Stimulated activated CD4-positive, alpha-beta T cell treated with anti-CD3 and anti-CD28 coated beads, Interleukin-2, amount 100 ng/mL, for 24 hours (primary cell): ENCODE measurements at places on chromosomes 12 and 14.

DNA sequence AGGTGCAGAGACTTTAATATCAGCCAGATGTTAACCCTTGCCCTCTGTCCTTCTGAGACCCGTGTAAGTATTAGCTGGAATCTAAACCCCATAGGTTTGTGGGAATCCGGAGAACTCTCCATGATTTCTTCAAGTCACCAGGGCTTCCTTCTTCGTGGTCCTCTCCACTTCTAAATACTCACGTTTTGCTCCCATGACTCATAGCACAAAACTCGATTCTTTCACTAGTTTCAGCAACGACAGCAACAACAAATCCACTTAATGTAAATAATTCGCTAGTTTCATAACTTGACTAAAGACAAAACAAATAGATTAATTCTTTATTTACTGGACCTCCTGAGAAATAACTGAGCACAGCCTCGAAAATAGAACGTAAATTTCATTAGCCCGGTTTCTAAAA, 4.4 kb upstream of the CLEC2A start:
- DNase-seq, result no peak

DNA sequence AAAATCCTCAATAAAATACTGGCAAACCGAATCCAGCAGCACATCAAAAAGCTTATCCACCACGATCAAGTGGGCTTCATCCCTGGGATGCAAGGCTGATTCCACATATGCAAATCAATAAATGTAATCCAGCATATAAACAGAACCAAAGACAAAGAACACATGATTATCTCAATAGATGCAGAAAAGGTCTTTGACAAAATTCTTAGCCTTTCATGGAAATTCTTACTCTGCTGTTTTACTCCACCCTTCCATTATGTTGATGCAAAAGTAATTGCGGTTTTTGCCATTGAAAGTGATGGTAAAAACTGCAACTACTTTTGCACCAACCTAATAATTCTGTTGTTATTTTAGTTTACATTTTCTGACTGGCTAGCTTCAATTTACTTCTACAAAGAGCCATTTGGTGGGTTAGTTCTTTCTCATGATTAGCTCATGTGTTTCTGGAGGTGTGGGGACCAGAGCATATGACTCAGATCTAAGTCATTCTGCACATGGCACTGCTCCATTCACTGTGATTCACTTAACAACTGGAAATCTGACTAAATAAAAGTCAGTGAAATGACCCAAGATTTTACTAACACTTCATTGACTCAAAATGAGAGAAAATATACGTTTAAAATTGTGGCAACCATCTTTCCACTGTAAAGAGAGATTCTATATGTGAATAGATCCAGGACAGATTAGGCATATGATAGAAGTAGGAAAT, 99.9 kb downstream of the TMTC3 start:
- DNase-seq, result peak; percentile 4

DNA sequence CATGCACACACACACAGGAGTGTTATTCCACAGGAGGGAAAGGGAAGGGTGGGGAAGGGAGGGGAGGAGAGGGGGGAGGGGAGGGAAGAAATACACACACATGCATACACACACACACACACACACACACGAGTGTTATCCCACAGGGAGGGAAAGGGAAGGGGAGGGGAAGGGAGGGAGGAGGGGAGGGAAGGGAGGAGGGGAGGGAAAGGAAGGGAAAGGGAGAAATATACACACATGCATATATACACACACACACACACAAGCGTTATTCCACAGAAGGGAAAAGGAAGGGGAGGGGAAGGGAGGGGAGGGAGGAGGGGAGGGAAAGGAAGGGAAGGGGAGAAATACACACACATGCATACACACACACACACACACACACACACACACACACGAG, 19.6 kb upstream of the FBRSL1 start:
- DNase-seq, result no peak

DNA sequence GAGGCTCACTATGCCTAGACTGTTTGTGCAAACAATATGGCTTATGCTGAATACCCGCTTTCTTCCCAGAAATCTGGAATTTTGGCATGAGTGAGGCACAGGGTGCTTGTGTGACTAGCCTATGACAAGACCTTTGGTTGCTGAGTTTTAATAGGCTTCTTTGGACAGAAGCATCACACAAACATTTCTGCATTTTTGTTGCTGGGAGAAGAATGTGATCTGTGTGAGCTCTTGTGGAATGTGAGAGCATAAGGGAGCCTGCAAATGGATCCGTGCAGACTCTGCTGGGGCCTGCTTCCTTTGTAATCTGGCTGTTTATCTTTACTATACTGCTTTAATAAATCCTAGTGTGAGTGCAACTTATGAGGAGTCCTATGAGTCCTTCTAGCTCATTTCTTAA, 83.0 kb upstream of the ZDHHC17 start:
- no peak for DNase-seq

DNA sequence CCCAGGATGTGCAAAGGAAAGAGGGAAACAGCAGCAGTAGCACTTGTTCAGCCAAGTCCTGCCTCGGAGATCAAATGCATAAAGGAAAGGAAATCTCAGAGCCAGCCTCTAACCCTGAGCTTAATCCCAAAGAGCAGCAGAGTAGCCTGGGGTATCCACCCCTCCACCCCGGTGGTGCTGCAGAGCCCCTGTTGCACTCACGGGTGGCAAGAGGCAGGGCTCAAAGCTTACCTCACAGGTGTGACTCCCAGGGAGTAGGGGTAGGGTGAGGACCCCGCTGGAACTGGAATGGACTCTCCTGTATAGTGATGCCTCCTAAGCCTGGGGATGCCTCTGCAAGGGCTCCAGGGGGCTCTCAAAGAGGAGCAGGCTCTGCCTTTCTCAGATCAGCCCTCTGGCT, 211.1 kb downstream of the CACNA1C start:
- DNase-seq, result no peak
